OCI-M1 (cell line): ENCODE measurements at places on chromosomes 16 and 17.

DNA sequence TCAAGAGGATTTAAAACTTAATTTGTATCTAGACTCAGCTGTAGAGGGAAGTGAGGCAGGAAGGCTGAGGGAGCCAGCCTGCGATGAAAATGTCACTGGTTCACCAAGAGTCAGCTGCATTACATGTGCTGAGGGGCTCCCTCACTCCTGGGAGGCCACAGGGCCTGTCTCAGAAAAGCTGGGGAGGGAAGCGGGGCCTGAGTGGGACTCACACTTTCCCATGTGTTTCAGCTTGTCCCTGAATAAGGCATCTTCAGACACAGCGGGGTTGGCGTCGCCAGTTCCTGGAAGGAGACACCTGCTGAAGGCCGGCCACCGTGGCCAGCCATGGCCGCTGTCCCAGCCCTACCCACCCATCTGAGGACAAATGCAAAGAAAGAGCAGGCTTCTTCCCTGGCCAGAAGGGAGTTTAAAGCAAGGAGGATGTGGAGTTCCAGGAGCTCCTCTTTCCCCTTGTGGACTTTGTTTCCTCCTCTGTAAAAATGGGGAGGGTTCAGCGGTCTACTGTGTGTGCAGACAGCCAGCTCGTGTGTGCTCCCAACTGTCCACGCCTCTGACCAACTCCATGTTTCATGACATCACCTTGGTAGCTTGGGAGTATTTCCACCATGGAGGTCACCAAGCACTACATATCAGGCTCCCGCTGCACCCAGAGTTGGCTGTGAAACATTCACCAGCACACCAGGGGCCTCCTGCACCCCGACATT is 19.2 kb upstream of the MRPS23 start:
- no peak for DNase-seq

GRCh38 chr16:13519871-13520270 is 400.1 kb upstream of the ERCC4 start:
- DNase-seq = no peak

GRCh38 chr17:66715745-66716156 is 119.2 kb upstream of the CACNG5 start:
- peak; percentile 72 for DNase-seq

DNA sequence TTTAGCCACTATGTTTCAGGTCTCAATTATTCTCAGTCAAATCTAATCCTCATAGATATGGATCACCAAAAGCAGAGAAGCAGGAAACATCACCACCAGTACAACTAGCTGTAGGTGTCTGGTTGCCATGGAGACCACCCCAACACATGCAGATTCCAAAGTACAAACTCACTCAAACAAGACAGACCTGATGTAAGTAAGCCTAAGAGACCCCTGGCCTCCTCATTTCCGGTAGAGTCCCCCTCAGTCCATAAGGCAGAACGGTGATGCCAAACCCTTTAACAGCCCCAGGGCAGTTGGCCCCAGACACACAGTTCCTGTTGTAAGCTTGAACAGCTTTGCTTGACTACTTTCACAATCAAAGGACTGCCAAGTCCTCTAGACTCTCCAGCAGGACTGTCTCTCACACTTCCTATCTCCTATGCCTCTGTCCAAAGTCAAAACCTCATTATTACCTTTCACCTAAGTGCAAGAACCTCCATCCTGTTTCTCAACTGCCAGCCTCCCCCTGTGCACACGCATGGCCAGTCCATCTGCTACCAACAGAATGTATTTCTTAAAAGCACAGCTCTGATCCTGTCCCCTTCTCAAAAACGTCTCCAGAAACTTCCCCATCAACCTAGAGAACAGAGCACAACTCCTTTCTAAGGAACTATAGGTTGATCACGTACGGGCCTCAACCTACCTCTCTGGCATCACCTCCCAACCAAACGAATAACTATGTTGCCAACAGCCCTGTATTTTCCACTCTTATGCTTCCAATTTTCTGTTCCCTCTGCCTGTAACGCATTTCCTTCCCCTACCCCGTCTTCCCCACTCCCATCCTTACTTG is 23.9 kb downstream of the SLC39A11 start:
- no peak for DNase-seq

DNA sequence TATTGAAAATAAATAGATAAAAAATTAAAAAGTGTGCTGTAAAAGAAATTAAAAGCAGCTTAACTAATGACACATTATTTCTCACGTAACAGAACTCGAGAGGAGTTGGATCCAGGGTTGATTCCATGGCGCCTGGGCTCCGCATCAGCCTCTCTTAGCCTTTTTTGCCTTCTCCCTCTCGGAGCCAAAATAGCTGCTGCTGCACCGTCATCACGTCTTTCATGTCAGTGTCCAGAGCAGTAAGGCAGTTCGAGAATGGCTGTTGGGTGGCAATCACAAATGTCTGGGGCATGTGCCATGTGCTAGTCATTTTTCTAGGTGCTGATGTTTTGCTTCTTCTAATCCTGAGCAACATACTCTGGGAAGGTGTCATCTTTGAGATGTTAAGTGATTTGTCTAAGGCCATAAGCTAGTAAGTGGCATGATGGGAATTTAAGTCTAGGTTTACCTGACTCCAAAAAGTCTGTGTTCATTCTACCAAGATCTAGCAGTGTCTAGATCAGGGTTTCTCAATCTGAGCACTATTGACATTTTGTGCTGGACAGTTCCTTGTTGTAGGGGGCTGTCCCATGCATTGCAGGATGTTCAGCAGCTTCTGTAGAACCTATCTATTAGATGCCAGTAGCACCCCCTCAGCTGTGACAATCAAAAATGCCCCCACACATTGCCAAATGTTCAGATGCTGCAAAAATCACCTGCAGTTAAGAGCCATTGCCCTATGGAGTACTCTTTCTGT is 280.4 kb downstream of the HAPSTR1 start:
- no peak for DNase-seq

DNA sequence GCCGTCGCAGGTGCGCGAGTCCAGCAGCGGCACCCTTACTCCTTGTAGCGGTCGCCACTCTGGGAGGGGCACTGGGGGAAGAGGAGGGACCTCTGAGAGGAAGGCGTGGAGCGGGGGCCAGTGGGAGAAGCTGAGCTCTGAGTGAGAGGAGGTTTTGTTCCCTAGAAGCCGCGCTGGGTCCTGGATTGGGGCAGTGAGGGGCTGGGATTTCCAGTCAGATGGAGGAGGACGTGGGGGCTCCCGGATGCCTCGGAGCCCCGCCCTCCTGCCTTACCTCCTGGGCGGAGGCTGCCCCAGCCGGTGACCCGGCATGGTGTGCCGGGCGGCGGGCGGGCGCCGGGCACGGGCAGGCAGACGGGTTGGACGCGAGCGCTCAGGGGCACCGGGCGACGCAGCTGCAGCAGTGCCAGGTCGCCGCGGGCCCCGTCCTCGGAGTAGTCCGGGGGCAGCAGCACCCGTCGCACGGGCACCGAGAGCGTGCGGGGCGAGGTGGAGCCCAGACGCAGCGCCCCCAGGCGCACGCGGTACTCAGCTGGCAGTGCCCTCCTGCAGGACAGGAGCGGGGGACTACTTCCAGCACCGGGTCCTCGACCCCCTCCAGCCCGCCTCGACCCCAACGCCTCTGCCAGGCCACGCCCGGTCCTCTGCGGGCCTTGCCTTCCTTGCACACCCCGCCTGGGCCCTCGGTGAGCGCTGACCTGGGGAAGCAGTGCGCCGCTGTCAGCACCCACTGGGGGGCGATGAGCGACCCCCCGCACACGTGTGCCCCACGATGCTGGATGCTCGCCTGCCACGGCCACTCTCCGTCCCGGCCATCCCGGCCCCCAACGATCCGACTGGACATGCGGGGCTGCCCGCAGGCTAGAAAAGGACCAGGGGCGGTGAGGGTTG is 2.0 kb downstream of the PRSS33 start:
- DNase-seq = no peak

DNA sequence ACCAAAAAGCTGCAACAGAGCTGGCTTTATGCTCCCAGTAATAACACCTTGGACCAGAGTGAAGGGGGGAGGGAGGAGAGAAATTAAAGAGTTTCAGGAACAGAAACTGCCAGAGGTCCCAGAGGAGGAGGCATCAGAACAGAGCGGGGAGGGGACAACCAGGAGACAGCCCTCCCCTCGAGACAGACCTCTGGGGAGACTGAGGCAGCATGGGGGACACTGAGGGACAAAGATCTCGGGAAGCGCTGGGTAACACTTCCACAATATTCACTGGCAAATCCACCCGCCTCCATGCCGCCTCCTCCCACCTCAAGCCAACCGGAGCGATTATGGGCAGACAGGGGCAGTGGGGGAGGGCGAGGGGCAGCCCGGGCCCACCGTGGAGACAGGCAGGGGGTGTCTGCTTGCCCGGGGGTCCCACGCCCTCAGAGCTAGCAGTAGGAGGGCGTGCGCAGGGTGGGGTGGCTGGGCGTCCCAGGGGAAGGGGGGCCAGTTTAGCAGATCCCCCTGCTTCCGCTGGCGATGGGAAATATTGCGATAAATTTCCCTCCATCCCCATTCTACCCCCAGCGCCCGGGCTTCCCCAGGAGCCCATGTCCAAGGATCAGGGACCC is 1.2 kb downstream of the PCGF2 start:
- no peak for DNase-seq

GRCh38 chr17:32878211-32878610 is 1.3 kb upstream of the MYO1D start:
- no peak for DNase-seq

- no peak for DNase-seq
These were observed 21.6 kb upstream of the RASL10B start for GRCh38 chr17:35709874-35710273.

DNA sequence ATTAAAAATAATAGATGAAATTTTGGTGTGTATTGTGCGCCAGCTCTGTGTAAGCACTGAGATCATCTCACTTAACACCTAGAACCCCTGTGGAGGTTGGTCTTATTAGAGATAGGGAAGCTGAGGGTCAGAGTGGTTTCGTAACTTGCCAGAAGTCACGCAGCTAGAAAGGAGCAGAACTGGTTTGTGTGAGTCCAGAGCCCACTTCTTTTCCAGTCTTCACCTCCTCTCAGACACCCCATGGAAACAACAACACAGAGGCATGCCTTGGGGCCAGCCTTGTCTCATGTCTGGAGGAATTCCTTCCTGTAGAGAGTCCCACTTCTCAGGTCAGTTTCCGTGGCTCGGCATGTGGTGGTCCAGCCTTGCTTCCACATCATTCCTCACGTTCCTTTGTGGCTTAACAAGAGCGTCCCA is 16.5 kb downstream of the YPEL2 start:
- DNase-seq = no peak

DNA sequence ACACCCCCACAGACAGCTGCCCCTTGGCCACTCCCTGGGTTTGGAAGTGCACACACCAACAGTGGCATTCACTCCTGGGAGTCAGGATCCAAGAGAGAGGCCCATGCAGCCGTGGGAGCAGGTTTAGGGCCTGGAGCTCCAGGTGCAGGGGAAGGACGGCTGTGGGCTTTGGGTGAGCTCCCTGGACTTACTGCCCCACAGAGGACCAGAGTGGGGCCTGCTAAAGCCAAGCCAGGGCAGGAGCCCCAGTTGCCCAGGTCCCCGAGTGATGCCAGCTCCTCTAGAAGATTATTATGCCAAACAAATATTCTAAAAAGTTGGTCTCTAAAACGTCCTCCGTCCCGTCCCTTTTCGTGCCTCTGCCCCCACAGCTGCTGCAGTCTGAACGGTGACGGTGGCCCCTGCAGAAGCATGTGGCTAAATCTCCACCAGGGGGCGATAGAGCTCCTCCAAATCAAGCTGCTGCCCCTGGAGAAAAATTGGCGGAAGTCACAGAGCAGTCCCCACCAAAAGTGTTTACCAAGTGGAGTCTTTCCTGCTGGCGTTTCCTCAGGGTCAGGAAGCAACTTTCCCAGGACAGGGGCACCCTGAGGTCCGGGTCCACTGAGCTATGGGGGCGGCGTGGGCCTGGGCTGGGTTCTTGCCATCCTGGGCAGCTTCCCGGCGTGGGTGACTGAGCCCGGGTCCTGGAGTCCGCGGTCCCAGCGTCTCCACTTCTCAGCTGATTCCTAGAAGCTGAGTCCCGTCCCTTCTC is 4.2 kb downstream of the ARMC7 start:
- DNase-seq = peak; percentile 93

GRCh38 chr17:69733171-69734012 is 318.9 kb downstream of the MAP2K6 start:
- no peak for DNase-seq

DNA sequence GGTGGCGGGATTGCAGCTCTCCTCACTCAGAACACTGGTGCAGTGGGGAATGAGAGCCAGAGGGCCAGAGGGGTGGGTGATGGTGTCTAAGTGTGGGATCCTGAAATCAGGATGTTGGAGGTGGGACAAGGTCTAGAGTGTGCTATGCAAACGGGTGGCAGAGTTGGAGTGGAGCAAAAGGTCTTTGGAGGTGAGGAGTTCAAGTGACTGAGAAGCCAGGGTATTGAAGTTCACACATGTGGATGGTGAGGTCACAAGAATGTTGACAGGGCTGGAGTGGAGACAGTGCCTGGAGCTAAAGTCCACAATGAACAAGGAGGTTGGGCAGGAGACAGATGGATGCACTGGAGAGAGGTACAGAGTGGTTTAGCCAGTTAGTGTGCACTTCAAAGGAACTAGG is 38.3 kb upstream of the MAP3K14 start:
- no peak for DNase-seq

DNA sequence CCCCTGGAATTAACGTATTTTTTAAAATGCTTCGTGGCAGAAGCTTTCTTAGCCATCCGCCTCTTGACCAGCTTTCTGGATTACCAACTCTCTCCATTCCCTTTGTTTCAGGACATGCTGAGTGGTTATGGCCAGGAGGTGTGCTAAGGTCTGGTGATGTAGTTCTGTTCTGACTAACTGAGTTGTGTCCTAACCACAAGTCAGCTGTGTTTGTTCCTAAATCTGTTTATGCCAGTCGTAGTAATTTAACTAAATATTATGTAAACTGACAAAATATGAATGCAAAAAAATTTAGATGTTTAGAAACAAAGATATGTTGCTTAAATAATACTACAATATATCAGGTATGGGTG is 61.6 kb downstream of the MRTFB start:
- no peak for DNase-seq

DNA sequence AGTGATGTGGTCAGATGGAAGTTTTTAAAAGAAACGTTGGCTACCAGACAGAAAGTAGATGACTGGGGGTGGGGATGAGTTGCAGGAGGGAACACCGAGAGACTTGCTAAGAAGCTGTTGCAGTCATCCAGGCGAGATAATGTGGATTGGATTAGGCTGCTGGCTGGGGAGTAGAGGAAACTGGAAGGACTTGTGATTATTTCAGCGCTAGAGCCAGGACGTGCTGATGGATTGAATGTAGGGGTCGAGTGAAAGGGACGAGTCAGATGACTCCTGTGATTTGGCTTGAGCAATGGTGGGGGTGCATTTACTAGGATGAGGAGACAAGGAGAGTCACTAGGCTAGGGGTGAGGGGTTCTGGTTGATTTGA is 88.5 kb downstream of the CLEC16A start:
- no peak for DNase-seq

- no peak for DNase-seq
These were observed 40.8 kb downstream of the NT5M start for GRCh38 chr17:17343896-17344506.

GRCh38 chr17:18257268-18257981 is 1.1 kb downstream of the FLII start:
- DNase-seq = no peak

- DNase-seq = no peak
These were observed 24.2 kb downstream of the MPG start for GRCh38 chr16:102060-102855.

GRCh38 chr17:82060001-82060380 is 5.6 kb downstream of the DUS1L start:
- DNase-seq = no peak
